IMR-90 (cell line): ENCODE measurements at places on chromosomes 4 and X. TPM values are rescaled to one million over a fixed set of nuclear protein-coding genes. Genes with fewer than 3 reads are reported as not detected.

Gene NSG1
- total RNA-seq: 0.56 and 0.72 TPM in 2 replicates

Gene OTUD6A
- not detected in 2 replicates for total RNA-seq

- H3K4me1 ChIP-seq: peaks cover 8% of the 10 kb centered on the region
- DNase-seq: no peak
- no peak overlapping the region for H3K27ac ChIP-seq
- no peaks in the 10 kb centered on the region for H3K27me3 ChIP-seq
- no peak overlapping the region for H3K4me3 ChIP-seq
Measured at GRCh38 chr4:70836081-70836480, 3.6 kb downstream of the GRSF1 start.

GRCh38 chrX:128464116-128464515, 411.9 kb upstream of the ACTRT1 start:
- no peak overlapping the region for H3K27ac ChIP-seq
- H3K4me1 ChIP-seq: no peaks in the 10 kb centered on the region
- DNase-seq: no peak
- no peak overlapping the region for H3K4me3 ChIP-seq

DNA sequence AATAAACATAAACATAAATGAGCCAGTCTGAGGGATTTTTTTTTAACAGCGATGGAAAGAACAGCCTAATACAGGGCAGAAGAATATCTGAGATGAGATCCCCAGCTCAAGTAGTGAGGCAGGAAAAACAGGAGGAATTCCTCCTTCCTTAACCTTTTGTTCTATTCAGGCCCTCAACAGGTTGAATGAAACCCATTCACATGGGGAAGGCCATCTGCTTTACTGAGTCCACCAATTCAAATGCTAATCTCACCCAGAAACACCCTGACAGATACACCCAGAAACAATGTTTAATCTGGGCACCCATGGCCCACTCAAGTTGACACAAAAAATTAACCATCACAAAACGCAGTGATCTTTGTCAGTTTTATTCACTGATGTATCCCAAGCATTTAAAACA, 45.5 kb downstream of the SMIM31 start:
- no peaks in the 10 kb centered on the region for H3K4me1 ChIP-seq
- H3K27ac ChIP-seq: no peak overlapping the region
- no peaks in the 10 kb centered on the region for H3K27me3 ChIP-seq
- DNase-seq: no peak
- H3K36me3 ChIP-seq: no peaks in the 10 kb centered on the region
- H3K4me3 ChIP-seq: no peak overlapping the region

DNA sequence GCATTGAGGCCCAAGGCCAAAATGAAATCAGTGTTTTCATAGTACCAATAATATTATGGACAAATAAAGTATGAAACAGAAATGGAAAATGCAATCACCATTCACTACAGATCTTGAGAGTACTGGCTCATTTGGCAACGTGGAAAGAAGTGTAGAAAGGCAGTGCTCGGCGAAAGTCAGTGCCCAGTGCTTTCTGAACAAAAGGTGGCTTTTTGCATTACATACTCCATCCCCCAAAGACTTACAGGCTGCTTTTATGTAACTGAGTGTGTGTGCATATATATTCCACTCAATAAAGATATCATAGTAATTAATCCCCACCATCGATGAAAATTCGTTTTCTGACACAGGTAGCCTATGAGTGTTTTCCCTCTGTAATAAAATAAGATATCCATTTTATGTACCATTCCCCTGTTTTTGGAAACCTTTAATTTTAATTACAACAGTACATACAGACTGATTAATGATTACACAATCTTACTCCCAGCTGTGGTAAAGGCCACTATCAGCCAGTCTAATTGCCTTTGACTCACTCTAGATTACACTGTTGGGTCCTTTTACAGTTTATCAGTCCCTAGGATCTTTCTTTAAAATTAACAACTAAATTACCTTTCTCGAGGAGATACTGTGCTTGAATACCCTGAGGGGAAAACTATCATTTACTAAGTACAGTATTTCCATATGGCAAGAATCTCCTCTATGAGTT, 65.9 kb downstream of the MAD2L1 start:
- no peaks in the 10 kb centered on the region for H3K36me3 ChIP-seq
- no peak overlapping the region for H3K4me3 ChIP-seq
- H3K4me1 ChIP-seq: no peaks in the 10 kb centered on the region
- no peaks in the 10 kb centered on the region for H3K27me3 ChIP-seq
- no peak for DNase-seq
